ENCODE measurements at places on chromosomes 5 and 9. TPM values are rescaled to one million over a fixed set of nuclear protein-coding genes. Genes with fewer than 3 reads are reported as not detected.
A peak's percentile ranks its signal among the peaks of the same experiment; 100 is the strongest.

GRCh38 chr9:135739271-135740220 is 37.6 kb downstream of the KCNT1 start:
- DNase-seq = no peak

GRCh38 chr5:11564706-11565105 is 339.5 kb downstream of the CTNND2 start:
- no peak for DNase-seq

GRCh38 chr5:135608361-135608760 is 29.6 kb upstream of the CXCL14 start:
- DNase-seq = no peak

- no peak for DNase-seq
Measured at GRCh38 chr9:4346131-4346530, 46.3 kb upstream of the GLIS3 start.

DNA sequence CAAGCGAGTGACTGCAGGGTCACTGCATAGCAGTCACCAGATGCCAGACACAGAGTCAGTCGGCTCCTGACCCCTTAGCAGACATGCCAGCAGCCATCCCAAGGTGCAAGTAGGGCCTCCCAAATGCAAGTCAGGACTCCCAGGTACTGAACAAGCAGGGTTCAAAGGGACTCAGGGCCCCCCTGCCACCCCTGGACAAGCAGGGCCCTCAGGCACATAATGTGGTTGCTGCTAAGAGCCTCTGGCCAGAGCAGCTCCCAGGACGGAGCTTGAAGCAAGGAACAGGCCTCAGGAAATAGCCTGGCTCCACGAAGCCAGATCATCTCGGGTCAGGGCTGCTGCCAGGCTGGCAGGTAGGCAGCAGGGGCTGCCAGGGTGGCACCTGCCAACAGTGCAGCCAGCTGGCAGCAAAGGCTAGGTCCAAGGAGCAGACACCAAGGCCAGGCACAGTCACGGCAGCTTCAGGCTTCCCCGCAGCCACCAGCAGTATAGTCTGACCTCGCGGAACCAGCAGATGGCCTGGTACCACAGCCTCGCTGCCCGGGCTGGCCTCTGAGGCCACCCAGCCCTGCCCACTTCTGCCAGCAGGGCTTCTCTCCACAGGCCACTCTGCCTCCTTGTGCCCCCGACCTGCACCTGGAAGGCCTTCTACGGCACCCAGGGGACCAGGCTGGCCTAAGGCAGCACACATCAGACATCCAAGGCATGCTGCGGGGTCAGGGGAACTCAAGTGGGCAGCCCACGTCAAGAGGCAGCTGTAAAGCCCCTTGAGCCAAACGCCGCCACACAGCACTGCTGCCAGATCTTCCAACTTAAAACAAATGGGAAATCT is 7.4 kb downstream of the EEIG1 start:
- peak; percentile 62 for DNase-seq

The EFCAB9 gene
- not detected for polyA plus RNA-seq

The GCNT4 gene
- polyA plus RNA-seq = 1.0 TPM

All from left lung (tissue), 14 donors.